ENCODE measurements at places on chromosomes 13 and 19.

DNA sequence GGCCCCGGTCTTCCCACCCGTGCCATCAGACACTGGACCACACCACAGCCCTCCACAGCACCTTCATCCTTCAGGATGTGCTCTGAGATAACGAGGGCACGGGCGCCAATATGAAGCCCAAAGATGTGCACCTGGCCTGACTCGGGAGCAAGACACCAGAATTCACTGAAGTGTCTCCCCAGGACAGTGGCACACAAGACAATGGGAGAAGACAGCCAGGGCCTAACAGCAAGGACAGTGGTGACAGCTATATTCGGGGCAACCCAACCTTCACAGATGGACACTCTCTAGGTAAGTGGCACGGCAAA, 7.2 kb downstream of the DDX39A start:
- DNase-seq = no peak

DNA sequence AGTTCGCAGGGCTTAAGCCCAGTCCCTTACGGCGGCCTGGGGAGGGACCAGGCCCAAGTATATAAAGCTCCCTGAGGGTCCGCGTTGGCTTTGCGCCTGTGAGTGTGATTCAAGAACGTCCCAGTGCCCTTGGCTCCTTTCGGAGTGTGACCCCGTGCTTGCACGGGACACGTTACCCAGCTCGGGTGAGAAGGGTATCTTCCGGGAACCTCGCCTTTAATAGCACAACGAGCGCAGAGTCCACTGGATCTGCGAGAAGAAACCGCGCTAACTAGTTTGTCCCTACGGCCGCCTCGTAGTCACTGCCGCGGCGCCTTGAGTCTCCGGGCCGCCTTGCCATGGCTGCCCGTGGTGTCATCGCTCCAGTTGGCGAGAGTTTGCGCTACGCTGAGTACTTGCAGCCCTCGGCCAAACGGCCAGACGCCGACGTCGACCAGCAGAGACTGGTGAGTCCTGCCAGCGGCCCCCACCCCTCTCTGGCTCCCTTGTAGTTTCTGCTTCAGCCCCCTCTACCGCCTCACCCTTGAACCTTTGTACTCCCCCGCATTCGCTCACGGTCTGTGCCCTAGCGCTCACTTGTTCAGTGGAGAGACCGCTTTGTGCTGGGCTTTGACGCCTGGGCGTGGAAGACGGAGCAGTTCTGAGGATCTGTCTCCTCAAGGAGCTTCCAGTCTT, at the start of gene DNAJC15:
DNAJC15 (plus strand) TSS at position 298 of the 675 bp plus-strand sequence; CDS start at position 339, 41 bp downstream.
- DNase-seq = peak; percentile 62

- DNase-seq = no peak
These were observed 16.8 kb downstream of the PHF11 start for GRCh38 chr13:49512578-49512977.

DNA sequence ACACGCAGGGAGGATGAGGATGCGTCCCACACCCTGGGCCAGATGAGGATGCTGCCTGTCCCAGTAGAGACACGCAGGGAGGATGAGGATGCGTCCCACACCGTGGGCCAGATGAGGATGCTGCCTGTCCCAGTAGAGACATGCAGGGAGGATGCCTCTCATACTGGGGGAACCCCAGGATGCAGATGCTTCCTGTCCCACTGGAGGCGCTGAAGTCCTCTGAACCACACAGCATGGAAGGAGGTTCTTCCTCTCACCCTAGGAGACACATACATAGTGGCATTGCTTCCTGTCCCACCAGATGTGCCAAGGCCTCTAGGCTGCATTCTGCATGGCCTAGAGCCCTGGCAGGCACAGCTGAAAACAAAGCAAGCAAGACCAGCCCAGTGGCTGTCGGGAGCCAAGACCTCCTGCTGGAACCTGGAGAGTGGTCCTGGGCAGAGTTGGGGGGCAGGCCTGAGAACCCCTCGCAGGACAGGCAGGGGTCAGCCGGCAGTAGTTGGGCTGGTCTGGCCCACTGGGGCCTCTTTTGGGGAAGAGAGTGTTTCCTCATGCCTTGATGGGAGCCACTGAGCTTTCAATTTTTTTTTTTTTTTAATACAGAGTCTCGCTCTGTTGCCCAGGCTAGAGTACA, 4.3 kb downstream of the HPN start:
- no peak for DNase-seq

- DNase-seq = no peak
These were observed 50.8 kb downstream of the MBD3L2B start for GRCh38 chr19:6970443-6970842.

- DNase-seq = no peak
These were observed 1001.1 kb downstream of the OLFM4 start for GRCh38 chr13:54029720-54030119.

DNA sequence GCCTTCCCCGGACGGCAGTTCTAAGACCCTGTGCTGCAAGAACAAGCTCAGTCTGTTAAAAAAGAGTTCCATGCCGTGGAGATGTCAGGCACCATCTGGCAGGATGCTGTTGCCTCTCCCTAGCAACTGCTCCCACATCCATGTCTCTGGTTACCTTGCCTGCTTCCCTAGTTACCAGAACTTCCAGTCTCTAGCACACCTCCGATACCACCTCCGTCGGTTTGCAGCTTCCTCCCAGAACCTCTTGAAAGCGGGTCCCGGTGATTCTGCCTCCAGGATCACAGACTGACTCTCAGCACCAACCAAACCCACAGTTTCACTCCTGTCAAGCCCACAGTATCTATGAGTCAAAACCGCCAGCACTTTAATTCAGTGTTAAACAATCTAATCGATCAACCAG, 55.4 kb downstream of the KCTD12 start:
- no peak for DNase-seq
